ENCODE measurements at places on chromosomes 1 and 21. TPM values are rescaled to one million over a fixed set of nuclear protein-coding genes. Genes with fewer than 3 reads are reported as not detected.

Gene RIMKLA
- 1.0 TPM for total RNA-seq

Gene SUSD4
- 33.0 TPM for total RNA-seq

Gene FCAMR
- 3.6 TPM for total RNA-seq

Gene SPRR1B
- total RNA-seq = not detected

Gene ZNF644
- 81.3 TPM for total RNA-seq

Gene SPATA6
- 3.0 TPM for total RNA-seq

Gene SYCP1
- not detected for total RNA-seq

Gene PRR9
- total RNA-seq = not detected

Gene STIL
- 4.9 TPM for total RNA-seq

Gene FLG2
- total RNA-seq = not detected

Gene CFHR2
- not detected for total RNA-seq

Gene FAM151A
- total RNA-seq = not detected

Gene WDR4
- total RNA-seq = 21.2 TPM

Gene PIGR
- total RNA-seq = 3.8 TPM

Gene PROK1
- total RNA-seq = not detected

Gene SMPDL3B
- total RNA-seq = 17.9 TPM

Gene RASAL2
- 11.3 TPM for total RNA-seq

Gene IFI16
- total RNA-seq = 25.6 TPM

Gene FBLIM1
- 213 TPM for total RNA-seq

Gene RIPPLY3
- 0.15 TPM for total RNA-seq

Gene CYP4A11
- total RNA-seq = not detected

Gene ST6GALNAC3
- 0.50 TPM for total RNA-seq

Gene OR2T27
- total RNA-seq = not detected

Gene SHISAL2A
- total RNA-seq = not detected

Gene FAM163A
- not detected for total RNA-seq

Gene SH2D2A
- total RNA-seq = not detected

Gene KCNK2
- not detected for total RNA-seq

Gene LEFTY2
- total RNA-seq = not detected

Gene C1orf185
- total RNA-seq = not detected

Gene SPRR2G
- total RNA-seq = not detected

Gene CFAP141
- not detected for total RNA-seq

Gene NPR1
- total RNA-seq = 39.5 TPM

Gene SLC2A5
- total RNA-seq = 1.6 TPM

Gene SLC22A15
- 3.5 TPM for total RNA-seq

Gene HLCS
- 42.6 TPM for total RNA-seq

Gene HTR6
- total RNA-seq = not detected

Gene OR2T34
- total RNA-seq = not detected

Gene VSIG8
- not detected for total RNA-seq

Gene C1orf56
- total RNA-seq = 0.52 TPM

Gene A3GALT2
- not detected for total RNA-seq

Gene RIPK4
- total RNA-seq = 65.1 TPM

Gene TTC22
- total RNA-seq = 10.3 TPM

Gene SLC45A1
- 0.52 TPM for total RNA-seq

Gene RHOU
- 1.2 TPM for total RNA-seq

Gene RORC
- total RNA-seq = 2.1 TPM

Gene AMY1A
- total RNA-seq = not detected
